H4 (cell line): ENCODE measurements at places on chromosomes 7 and 10. TPM values are rescaled to one million over a fixed set of nuclear protein-coding genes. Genes with fewer than 3 reads are reported as not detected.
A peak's percentile ranks its signal among the peaks of the same experiment; 100 is the strongest.

DNA sequence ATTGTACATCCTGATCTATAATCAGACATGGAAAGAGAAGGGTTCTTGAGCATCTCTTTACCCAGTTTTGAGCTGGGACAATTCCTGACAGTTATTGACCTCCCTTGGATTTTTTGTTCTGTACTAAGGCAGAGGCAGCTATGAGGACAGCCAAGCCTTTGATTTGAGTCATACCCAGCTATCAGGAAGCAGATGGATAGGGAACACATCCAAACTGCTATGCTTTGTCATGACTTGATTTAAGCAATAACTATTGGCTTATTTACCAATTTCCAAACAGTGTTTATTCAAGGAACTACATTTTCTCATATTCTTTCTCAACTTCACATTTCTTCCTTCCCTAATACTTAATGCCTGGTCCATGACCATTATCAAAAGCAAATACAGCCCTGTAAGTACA lies 396.4 kb upstream of the STEAP1 start:
- no peak for DNase-seq

DNA sequence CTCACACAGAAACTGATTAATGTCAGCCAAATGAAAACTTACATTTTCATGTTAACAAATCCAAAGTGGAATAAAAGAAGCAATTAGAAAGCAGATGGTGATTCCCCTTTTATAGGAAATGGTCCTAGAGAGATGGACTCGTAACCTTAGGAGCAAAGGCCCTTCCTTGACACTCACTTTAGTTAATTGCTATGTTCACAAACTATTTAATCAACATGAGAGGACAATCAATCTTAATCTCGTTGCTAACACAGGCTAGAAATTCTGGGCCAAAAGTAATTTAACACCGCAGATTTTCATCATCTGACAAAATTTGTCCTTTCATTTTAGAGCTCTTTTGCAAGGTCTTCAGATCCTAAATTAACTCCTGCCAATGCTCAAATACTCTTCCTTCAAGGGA lies 64.0 kb upstream of the DNAJB12 start:
- no peak for DNase-seq

DNA sequence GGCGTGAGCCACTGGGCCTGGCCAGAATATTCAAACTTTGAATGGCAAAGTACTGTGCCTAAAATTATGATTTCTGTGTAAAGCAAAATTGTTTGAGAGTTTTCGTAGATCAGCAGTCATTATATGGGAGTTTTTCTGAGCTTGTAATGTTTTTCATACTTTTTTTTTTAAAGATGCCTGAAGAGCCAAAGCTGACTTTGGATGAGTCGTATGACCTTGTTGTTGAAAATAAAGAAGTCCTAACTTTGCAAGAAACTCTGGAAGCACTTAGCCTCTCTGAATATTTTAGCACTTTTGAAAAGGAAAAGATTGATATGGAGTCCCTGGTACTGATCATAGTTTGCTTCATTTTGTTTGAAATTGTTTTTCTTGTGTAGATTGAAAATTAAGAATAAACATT lies 26.7 kb downstream of the SEC23IP start:
- DNase-seq = no peak

DNA sequence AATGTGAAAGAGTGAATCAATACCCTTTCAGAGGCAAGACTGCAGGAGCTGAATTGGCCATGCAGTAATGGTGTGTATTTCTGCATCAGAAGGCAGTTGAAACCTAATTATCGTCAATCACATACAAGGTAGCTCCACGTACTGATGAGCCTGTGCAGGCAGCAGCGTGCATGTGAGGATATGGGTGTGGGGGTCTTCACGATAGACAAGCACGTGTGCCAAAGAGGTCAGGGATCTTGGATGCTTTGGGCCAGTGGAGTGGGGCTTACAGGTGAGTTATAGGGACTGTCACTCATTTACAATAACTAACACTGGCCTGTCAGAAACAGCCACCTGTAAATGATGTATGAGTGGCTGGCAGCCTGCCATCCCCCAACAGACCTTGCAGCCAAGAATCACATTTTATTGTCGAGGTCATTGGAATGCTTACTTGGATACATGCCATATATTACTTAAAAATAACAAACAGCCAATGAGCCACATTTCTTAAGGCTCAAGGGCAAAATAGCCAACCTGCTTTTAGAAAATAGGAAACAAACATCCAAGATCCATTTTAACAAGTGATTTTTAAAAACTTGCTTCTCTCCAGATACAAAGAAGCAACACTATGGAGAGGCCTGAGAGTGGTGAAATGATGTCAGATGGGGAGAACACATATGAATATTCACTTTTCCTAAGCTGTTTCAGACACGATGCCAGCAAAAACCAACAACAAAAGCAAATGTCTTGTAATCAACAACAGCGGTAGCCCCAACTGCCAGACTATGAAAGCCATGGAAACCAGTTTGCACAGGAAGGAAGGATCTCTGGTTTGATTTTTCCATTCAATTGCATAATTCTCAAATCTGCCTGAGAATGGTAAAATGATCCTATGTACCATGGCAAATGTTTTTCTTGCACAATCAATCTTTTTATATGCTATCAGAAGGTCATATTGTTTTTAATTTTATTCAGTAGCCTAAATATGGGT lies 210.7 kb downstream of the SKAP2 start:
- DNase-seq = peak; percentile 53

GRCh38 chr7:50543776-50544442 lies 21.3 kb downstream of the DDC start:
- DNase-seq = no peak

- DNase-seq = no peak
Measured at GRCh38 chr7:43508461-43508860, 74.4 kb upstream of the STK17A start.

- no peak for DNase-seq
Measured at GRCh38 chr7:15309872-15310271, 251.9 kb downstream of the AGMO start.

DNA sequence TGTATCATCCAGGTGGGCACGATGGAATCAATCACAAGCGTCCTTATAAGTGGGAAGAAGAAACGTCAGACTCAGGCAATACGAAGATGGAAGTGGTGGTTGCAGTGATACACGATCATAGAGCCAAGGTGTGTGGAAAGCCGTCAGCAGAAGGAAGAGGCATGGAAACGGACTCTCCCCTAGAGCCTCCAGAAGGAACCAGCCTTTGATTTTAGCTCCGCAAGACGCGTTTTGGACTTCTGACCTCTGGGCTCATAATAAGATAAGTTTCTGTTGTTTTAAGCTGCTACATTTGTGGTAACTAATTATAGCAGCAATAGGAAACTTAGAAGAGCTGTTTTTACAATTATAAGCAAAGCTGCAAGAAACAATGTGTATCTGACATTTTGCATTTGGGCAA lies 14.8 kb downstream of the FANK1 start:
- no peak for DNase-seq

- DNase-seq = peak; percentile 64
Measured at GRCh38 chr7:116180302-116180701, 30.0 kb upstream of the TES start.

DNA sequence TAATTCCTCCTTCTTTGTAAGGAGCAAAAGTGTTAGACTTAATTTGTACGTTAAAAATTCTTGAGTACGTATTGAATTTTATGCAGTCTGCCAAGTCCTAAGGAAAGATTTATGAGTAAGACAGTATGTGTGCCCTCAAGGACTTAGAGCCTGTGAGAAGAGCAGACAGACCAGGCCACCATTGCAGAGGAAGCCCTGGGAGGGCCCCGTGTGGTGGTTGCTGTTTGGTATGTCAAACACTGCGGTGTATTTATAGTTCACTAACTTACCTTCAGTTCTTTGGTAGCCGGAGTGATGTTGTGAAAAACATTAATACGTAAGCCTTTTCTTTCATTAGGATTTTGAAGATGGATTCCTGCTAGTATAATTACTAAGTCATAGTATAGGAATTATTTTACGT lies 82.9 kb downstream of the GALNT11 start:
- no peak for DNase-seq

DNA sequence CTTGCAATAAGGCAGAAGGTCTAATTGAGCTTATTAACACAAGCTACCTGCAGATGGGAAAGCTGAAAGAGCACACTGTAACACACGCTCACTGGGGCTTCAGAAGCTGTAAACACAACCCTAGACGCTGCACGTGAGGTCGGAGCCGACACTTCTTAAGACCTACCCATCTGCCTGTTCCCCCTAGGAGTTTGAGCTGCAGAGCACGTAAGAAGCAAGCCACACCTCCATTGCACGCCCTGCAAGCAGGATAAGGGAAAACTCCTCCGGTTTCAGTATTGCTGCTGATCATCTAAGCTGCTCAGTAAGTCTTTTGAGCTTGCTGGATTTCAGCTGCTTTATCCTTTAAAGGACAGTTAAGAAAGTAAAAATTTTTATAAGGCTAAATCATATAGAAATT lies 244.0 kb upstream of the ZWINT start:
- DNase-seq = no peak

DNA sequence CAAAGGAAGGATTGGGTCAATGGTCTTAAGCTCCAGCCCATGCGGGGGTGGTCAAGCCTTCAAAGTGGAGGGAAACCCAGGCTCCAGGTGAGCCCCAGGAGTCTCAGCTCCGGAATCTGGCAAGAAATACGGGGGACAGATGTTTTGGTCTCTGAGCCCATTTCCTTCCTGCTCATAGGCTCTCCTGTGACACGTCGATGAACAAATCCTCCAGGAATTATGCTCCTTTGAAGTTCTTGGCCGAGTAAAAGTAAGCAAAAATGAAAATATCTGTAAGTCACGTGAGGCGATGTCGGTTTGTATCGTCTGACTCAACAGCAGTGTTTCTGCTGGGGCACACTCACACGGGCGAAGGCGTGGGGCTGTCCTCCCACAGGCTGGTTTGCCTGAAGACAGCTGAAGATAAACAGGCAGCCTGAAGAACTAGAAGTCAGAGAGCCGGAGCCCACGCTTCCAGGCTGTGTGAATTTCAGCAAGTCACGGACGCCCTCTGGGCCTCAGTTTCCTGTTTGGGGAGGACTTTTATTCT lies 52.6 kb upstream of the SMNDC1 start:
- DNase-seq = peak; percentile 72

DNA sequence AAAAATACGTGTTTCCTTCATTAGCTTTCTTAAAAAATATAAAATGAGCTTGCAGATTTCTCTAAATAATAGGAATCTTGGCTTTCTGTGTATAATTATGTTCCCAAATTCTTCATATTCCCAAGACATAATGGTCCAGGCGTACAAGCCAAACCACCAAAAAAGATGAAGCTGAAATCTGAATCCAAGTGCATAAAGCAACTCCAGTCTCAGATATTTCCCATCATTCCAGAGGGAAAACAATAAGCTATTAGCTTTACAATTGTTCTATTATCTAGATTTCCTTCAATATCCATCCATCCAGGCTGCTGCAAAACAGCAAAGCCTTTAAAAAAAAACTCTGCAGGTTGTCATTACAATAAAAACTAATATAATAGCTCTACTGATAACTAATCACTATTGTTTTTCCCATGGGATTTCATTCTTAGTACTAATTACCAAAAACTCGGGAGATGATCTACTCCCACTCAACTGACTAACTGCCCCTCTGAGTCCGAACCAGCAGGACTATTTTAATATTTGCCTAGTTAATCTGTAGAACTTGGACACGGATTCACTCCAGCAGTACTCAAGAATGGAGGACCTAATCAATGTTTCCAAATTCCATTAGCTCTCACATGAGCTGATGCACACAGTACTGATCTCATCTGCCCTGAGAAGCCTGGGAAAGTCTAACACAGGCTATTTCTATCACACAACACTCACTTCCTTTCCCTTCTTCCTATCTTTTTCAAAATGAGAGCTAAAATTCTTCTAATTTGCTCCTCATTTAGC lies 108.9 kb upstream of the ASAH2 start:
- no peak for DNase-seq

GRCh38 chr10:1130995-1131790 lies 75.0 kb downstream of the WDR37 start:
- no peak for DNase-seq

DNA sequence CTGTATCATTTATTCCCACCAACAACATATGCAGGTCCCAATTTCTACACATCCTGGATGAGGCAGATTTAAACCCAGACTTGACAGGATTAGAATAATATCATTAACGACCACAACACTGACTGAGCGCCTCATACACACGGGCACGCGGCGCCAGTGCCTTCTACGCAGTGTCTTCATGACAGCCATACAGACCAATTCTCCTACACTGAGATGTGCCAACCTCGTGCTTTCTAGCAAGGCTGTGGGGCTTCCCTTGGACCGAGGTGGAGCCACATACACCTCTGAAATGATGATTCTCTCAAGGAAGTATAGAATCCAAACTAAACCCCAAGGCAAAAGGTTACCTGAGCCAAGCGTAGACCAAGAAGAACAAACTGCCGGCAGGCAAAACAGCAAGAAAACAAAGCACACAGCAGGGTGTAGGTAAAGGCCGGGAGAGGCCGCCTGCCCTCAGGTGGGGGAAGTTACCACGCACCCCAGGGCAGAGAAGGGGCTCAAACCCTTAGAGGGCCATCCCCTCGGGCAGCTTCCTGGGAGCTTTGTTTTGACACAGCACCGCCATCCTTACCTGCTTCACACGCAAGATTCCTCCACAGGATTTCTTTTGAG lies 75.8 kb downstream of the DLG5 start:
- DNase-seq = no peak

GRCh38 chr10:110175406-110175805 lies 32.0 kb upstream of the MXI1 start:
- no peak for DNase-seq

GRCh38 chr7:27247452-27248426 lies 5.1 kb downstream of the EVX1 start:
- no peak for DNase-seq

DNA sequence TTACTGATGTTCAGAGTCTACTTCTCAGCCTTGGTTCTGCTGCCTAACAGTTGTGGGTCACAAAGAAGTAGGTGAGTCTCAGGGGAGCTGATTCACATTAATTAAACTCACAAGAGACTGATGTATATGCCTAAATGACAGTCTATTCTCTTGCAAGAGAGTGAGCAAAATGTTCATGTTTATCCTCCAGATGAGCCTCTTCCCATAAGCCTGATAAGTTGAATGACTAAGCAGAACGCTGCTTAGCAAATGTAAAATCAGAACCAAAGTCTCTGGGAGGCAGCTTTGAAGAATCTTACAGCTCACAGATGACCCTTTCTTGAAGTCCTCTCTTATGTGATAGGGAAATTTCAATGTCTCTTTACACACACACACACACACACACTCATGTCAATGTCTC lies 1092.2 kb downstream of the TYW1 start:
- DNase-seq = peak; percentile 34

GRCh38 chr10:111077785-111078504 lies 1.1 kb downstream of the ADRA2A start:
- no peak for DNase-seq

LBX1 gene
- not detected in 2 replicates for total RNA-seq

NPSR1 gene
- total RNA-seq = not detected in 2 replicates

BPGM gene
- 16.8 and 25.4 TPM in 2 replicates for total RNA-seq

ZNF277 gene
- 23.2 and 33.9 TPM in 2 replicates for total RNA-seq

MCM10 gene
- 15.1 and 17.7 TPM in 2 replicates for total RNA-seq

TMEM229A gene
- not detected in 2 replicates for total RNA-seq

HKDC1 gene
- 0.16 and 0.23 TPM in 2 replicates for total RNA-seq

ZNF107 gene
- 2.5 and 5.4 TPM in 2 replicates for total RNA-seq

IKZF1 gene
- total RNA-seq = 0.06 and 1.2 TPM in 2 replicates

SPDYE16 gene
- not detected in 2 replicates for total RNA-seq

NAMPT gene
- total RNA-seq = 153 and 193 TPM in 2 replicates

PNLIP gene
- total RNA-seq = not detected in 2 replicates

NXPH1 gene
- 0.70 TPM in 1 of 2 replicates, not detected in the other for total RNA-seq

ECHS1 gene
- 148 and 156 TPM in 2 replicates for total RNA-seq
